Cortex of kidney (tissue), 1 donor: ENCODE measurements at places on chromosomes 5 and 9.

- no peak for DNase-seq
These were observed 526 bp downstream of the CLIC3 start for GRCh38 chr9:136995772-136996311.

- DNase-seq = no peak
These were observed 90.2 kb downstream of the DAPK1 start for GRCh38 chr9:87587864-87588263.

- no peak for DNase-seq
These were observed 102.5 kb downstream of the SPATA31D1 start for GRCh38 chr9:82091100-82091499.

GRCh38 chr9:38227061-38227540 lies 158.1 kb upstream of the SHB start:
- DNase-seq = no peak

GRCh38 chr9:19445452-19445851 lies 36.6 kb downstream of the ACER2 start:
- no peak for DNase-seq

DNA sequence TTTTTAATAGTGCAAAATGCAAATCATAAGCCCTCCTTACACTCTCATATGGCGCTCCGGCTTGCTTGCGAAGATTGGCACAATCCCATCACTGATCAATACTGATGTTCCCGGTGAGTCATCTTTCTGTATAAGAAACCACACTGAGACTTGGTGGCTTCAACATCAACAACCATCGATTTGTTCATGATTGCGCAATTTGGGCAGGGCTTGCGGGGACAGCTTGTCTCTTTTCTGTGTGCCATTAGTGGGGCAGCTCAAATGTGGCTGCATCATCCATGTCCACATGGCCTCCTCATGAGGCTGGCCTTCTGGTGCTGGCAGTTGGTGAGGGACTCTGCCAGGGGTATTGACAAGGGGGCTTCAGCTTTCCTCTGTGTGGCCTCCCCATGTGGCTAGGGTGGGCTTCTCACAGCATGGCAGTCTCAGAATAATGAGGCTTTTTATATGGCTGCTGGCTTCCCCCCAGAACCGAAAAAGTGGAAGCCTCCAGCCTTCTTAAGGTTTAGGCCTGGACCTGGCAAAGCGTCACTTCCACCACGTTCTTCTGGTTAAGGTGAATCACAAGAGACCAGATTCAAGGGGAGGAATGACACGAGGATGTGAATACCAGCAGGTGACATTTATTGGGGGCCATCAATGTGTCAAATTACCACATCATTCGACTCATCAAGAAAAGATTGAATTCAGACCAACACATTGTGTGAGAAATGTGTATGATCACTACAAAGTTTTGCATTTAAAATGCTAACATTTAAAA lies 79.5 kb upstream of the NFIL3 start:
- DNase-seq = no peak

DNA sequence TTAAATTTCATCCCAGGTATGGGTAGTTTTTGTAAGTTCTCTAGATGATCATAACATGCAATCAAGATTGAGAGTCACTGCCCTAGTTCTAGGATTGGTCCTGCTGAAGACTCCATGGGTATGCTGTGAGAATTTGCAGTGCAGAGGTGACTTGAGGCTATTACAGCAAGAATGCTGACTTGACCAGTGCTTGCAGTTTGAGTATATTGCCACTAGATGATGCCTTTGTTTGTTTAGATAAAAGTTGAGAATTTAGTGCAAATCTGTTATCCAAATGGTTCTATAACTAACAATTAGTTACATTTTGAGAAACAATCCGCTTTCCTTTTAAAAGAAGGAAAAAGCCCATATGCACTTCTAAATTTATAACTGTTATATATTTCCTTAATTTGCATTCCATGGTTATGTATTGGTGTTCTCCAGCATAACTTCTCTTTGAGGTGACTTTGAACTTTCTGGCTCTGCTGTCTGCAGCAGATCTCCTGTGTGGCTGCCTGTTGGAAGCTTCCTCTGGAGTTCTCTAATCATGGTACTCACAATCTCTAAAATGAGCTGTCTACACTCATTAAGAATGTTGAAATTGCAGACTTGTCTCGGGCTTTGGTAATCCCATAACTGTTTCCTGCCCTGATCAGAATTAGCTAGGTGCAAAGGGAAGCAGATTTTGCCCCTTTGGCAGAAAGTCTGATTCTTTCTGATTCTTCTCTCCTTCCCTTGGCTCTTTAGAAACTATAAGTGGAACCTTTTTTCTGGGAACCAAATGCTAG lies 24.9 kb downstream of the MELK start:
- no peak for DNase-seq

DNA sequence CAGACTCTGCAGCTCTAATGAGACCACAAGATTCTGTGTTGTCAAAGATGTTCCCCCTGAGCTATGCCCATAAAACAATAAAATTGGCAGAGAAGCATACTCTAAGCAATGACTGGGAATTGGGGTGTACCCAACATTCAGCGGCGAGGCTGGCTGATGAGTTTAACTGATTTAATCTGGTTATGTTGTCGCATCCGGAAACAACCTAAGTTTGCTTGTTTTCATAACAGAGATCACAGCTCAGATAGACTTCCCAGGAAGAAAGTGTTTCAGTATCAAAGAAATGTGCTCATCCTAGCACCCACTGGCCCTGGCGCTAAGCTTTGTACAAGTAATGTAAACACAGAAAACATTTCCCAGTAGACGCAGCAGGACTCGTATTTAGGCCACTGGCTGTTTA lies 7.4 kb downstream of the SEMA5A start:
- DNase-seq = no peak

DNA sequence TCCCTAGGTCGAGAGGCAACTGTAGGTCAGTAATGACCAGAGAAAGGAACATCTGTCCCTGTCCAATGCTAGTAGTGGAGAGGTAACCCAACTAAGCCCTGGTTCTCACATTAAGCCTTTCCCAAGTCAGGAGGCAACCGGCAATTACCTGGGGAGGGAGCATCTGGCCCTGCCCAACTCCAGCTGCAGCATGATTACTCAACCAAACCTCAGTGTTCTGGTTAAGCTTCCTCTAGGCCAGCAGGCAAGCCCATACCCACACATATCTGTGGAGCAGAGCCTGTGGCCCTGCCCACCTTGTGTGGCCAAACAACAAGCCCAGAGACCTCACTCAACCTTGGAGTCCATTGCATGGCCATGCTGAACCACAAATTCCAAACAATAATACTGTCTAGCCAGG lies 220.8 kb upstream of the SLC24A2 start:
- no peak for DNase-seq

DNA sequence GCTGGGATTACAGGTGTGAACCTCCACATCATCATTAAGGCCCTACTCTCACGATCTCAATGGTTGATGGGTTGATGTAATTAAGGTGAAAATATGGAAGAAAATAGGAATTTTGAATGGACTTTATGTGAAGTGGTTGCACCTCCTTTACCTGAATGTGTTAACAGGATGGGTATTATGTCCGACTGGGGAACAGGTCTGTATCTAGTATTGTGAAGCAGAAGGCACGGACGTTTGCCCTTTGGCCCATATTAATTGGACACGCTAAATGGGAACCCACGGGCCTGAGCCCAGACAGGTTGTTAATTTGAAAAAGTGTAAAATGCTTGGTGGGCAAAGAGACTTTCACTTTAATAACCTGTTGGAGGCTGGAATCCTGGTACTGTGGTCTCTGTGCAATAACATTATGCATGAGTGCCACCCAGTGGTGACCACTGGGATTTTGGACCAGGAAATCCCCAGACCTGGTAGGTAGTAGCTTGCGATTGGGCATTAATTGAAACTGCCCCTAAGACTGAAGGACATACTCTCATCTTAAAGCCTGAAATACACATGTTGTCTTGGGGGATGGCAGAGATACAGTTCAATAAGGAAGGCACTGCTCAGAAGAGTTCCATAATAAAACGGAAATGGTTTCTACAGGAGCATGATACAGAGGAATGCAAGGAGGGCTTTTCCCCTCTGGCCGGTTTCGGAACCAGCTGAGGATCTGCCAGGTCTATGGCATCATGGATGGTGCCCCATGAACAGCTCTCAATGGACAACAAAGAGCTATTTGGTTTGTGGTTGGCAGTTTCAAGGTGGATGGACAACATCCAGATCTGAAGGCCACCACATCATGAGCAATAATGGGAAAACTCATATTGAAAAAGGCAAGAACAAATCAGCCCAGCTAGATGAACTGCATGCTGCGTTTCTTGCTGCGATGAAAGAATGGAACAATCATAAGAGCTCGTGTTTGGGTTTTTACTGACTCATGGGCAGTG lies 26.2 kb upstream of the BICD2 start:
- DNase-seq = no peak

- DNase-seq = no peak
These were observed 29.2 kb downstream of the NR4A3 start for GRCh38 chr9:99850736-99851499.

DNA sequence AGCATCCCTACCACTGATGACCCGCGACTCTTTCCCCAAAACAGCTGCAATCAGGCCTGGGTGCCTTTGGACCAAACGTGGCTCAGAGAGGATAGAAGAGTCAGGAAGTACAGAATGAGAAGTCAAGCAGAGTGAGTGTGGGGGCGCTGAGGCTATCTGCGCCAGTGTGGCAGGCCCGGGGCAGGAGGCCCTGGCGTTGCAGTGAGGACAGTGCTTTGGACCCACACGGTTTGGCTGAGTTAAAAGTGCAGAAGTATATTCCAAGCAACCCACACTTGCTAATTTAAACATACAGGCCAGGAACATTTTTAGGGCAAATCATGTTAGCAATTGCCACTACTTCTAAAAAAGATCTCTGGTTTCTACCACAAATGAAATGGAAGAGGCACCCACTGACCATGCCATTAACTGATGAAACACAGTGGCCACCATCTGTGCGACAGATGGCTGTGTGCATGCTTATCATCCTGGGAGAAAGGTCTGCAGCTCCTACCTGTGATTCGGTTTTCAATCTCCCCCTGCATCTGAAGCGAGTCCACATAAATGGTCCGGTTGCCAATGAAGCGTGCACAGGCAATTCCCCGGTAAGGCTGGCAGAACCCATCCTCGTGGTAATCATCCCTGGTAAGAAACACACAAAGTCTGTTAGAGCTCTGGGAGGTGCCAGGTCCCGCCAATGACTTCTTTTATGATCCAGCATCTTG lies 213.0 kb downstream of the ROR2 start:
- DNase-seq = no peak

GRCh38 chr9:3520564-3520963 lies 5.2 kb downstream of the RFX3 start:
- DNase-seq = no peak

GRCh38 chr5:147522435-147522834 lies 12.6 kb upstream of the DPYSL3 start:
- no peak for DNase-seq

DNA sequence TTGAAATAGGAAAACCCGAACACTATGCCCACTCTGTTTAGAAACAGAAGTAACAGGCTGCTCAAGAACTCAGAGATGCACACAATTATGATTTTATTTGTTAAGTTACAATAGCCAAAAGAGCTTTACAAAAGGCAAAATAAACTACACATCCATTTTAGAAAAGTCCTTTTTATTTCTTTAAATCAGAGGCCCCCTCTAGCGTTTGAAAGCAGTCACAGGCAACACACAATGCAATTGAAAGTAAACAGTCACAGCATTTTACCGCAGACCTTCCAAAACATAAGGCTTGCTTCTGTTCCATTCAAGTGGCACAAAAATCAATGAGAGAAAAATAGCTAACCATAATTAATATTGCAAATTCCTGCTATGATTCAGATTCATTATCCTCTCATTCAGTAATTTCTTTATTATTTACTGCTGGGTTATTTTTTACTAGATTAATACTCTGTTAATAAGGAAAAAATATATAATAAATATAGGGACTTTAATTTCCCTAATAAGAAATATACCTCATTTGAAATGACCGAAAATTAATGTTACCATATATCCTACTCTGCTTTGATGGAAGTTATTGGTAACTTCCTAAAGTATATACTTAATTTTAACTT lies 78.3 kb downstream of the CEP120 start:
- DNase-seq = no peak

DNA sequence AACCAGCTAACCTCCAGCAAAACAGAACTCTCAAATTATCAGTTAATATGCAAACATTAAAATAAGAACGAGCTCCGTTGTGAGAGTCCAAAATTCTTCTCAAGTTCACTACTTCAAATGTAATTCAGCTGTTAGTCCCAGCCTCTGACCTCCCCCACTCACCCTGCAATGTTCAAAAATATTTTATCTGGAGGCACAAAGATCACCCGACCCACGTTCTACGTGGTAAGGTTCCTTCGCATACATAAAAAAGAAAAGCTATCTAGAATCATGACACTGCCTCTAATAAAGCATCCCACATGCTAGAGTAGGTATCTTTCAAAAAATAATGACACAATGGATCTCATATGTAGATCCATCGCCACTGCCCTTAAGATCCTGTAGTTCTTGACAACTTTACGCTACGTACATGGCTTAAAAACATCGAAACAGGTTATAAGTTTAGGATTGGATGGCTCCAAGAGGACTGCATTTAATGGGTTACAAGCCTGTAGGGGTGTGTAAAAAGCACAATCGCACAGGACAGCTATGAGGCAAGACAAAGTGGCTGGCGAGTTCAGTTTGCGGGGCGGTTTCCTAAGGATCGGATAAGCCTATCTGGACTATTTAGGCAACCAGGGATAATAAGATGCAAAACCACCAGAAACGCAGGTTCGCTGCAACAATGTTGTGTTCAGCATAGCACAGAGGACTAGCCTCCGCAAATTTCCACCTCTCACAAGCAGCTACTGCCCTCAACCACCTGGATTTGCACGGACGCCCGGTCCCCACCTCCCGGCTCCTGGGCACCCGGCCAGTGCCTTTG lies 969 bp downstream of the CLK4 start:
- no peak for DNase-seq

DNA sequence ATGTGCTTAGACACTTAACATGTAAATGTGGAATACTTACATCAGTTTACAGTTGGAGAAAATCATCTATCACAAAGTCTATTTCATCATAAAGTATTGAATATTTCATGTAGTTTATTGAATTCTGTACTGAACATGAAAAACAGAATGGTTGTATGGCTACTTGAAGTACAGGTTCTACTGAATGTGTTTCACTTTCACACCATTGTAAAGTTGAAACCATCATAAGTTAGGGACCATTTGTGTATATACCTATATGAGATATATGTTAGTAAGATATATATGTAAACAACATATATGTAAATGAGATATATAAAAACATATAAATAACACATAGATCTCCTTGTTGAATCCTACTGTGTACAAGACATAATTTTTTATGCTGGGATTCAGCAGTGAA lies 63.0 kb upstream of the TAF11L2 start:
- no peak for DNase-seq
